ENCODE measurements at places on chromosomes 11 and 22. TPM values are rescaled to one million over a fixed set of nuclear protein-coding genes. Genes with fewer than 3 reads are reported as not detected.
A peak's percentile ranks its signal among the peaks of the same experiment; 100 is the strongest.

The SAA2 gene
- not detected for total RNA-seq

The SLC25A45 gene
- 0.47 TPM for total RNA-seq

The PARVG gene
- total RNA-seq, result not detected

The BTG4 gene
- not detected for total RNA-seq

The VPREB1 gene
- total RNA-seq, result not detected

The UBE2L3 gene
- total RNA-seq, result 51.9 TPM

The CTSD gene
- 38.2 TPM for total RNA-seq

The TBX1 gene
- not detected for total RNA-seq

The NRXN2 gene
- 9.2 TPM for total RNA-seq

GRCh38 chr11:4466871-4467442, 15.5 kb upstream of the OR52K1 start:
- peaks cover 18% of the 10 kb centered on the region for H3K4me1 ChIP-seq
- H3K27me3 ChIP-seq, result no peaks in the 10 kb centered on the region
- H3K36me3 ChIP-seq, result no peaks in the 10 kb centered on the region
- H3K4me3 ChIP-seq, result no peak overlapping the region

DNA sequence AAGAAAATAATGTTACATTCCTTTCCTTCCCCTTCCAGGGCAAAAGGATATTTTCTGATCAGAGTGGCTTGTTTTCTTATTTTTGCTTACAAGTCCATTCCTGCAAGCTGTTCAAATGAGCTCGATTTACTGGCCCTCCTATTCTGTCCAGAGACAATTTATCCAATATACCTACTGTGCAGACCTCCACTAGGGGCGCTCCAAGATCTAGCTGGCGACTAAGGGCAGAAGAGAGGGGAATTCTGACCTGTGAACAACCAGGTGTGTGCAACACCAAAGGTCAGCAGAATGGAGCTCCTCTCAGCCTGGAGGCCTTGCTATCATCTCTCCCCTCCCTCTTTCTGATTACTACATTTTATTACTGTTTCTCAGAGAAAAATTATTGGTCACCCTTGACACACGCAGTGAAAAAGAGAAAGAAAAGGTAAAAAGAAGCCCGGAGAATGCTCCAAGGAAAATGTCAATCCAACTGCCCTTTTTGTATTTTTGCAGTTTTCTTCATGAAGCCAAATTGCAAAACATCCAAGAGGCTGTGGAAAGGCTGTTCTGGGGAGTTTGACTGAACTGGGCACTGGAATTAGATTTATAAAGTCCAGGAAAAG, 3.2 kb downstream of the SEZ6L start:
- no peaks in the 10 kb centered on the region for H3K36me3 ChIP-seq
- no peak overlapping the region for H3K4me3 ChIP-seq
- DNase-seq, result peak; percentile 82
- no peak overlapping the region for H3K27ac ChIP-seq
- H3K4me1 ChIP-seq, result peaks cover 13% of the 10 kb centered on the region
- H3K27me3 ChIP-seq, result peaks cover 94% of the 10 kb centered on the region

DNA sequence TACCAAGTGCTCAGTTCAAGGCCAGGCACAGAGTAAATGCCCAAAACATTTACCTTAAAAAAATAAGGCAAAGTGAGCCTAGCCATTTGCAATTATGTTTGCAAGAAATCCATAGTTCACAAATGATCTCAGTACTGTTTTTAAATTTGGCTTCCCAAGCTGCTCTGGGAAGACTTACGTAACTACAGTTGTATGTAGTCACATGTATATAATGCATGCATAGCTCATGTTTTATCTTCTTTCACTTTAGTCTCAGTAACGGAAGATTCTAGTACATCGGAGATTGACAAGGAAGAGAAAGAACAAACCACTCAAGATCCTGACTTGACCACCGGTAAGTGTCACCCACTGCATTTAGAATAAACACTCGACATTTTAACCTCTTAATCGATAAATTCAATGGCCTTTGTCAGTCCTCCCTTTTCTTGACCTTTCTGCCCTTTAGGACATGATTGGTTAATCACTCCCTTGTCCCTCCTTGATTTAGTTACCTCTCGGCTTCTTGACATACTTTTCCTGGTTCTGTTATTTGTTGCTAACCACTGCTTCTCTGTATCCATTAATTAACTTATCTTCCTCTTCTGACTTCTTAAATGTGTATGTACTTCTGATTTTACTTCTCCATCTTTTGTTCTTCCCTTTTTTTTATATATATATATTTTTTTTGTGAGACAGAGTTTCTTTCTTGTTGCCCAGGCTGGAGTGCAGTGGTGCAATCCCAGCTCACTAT, 18.0 kb upstream of the JHY start:
- no peaks in the 10 kb centered on the region for H3K27me3 ChIP-seq
- H3K36me3 ChIP-seq, result no peaks in the 10 kb centered on the region
- H3K4me3 ChIP-seq, result no peak overlapping the region
- H3K27ac ChIP-seq, result no peak overlapping the region

GRCh38 chr11:19218786-19219460, 17.1 kb upstream of the CSRP3 start:
- H3K27me3 ChIP-seq, result no peaks in the 10 kb centered on the region
- H3K27ac ChIP-seq, result no peak overlapping the region
- no peak for DNase-seq
- H3K36me3 ChIP-seq, result no peaks in the 10 kb centered on the region

GRCh38 chr22:41742918-41743317, 43.6 kb downstream of the MEI1 start:
- no peak overlapping the region for H3K4me3 ChIP-seq
- H3K36me3 ChIP-seq, result no peaks in the 10 kb centered on the region
- H3K4me1 ChIP-seq, result no peaks in the 10 kb centered on the region
- no peak overlapping the region for H3K27ac ChIP-seq

DNA sequence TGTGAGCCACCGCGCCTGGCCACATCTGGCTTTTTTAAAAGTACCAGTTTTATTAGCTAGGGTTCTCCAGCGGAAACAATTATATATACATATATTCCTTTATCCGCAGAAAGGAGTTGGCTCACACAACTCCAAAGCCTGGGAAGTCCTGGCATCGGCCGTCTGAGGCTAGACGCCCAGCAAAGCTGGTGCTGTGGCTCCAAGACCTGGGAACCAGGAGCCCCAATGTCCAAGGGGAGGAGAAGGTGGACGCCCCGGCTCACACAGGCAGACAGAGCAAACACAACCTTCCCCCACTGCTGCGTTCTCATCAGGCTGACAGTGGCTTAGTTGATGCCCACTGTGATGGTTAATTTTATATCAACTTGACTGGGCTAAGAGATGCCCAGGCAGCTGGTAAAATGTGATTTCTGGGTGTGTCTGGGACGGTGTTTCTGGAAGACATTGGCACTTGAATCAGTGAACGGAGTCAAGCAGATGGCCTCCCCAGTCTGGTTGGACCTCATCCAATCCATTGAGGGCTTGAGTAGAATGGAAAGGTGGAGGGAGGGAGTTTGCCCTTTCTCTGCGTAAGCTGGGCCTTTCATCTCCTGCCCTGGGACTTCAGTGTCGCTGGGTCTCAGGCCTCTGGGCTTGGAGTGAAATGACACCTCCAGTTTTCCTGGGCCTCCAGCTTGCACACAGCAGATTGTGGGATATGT, 904.4 kb downstream of the BRD1 start:
- no peaks in the 10 kb centered on the region for H3K4me1 ChIP-seq
- H3K36me3 ChIP-seq, result no peaks in the 10 kb centered on the region
- H3K27me3 ChIP-seq, result no peaks in the 10 kb centered on the region
- no peak overlapping the region for H3K27ac ChIP-seq
- no peak overlapping the region for H3K4me3 ChIP-seq

GRCh38 chr22:20533879-20534265, 26.5 kb downstream of the MED15 start:
- H3K36me3 ChIP-seq, result no peaks in the 10 kb centered on the region
- no peaks in the 10 kb centered on the region for H3K27me3 ChIP-seq
- H3K27ac ChIP-seq, result no peak overlapping the region
- no peak overlapping the region for H3K4me3 ChIP-seq
- H3K4me1 ChIP-seq, result peaks cover 32% of the 10 kb centered on the region

DNA sequence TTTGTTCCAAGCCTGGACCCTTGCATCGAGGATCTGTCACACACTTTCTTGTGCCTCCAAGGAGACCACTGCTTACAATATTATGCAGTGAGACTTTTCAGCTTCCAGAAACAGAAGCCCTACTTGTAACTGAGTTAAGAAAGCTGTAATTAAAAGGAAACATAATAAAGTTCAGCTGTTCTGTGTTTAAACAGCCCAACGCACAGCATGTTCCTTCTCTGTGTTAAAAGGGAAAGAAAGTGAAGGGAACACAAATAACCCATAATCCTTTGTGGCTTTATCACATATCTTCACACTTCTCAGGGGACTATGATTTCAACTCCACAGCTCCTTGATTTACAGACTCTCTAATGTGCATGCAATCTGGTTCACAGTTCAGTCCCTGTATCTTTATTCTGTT, 200.3 kb upstream of the MTNR1B start:
- peaks cover 17% of the 10 kb centered on the region for H3K4me1 ChIP-seq
- no peak for DNase-seq
- H3K4me3 ChIP-seq, result no peak overlapping the region
- no peak overlapping the region for H3K27ac ChIP-seq

DNA sequence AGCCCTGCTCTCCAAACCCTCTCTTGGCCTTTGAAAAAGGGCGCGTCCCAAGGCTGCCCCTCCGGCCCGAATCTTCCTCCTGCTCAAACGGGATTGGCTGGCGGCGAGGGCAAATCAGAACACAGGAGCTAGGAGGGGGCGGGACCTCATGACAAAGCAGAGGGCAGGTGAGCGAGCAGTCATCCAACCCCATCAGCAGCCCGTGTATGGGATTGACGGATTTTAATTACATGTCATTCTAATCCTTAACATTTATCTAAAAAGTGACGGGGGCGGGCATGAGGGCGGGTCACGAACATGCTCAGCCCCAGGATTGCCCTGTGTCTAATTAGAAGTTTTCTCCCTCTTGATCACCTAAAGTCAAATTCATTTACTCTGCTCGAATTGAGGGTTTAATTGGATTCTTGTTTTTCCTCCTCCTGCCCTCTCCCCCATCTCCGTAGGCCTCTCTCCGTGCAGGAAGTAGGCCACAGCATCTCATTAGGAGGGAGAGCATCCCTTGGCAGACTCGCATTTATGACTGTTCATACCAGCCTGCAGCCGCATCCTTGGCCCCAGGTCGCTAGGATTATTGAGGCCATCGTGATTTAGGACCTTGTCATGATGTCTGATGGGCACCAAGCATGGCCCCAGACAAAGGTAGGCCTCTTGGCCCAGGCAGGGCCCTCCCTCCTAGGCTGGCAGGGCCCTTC, 147.1 kb downstream of the CHST1 start:
- peaks cover 12% of the 10 kb centered on the region for H3K4me1 ChIP-seq
- H3K27ac ChIP-seq, result no peak overlapping the region
- H3K36me3 ChIP-seq, result no peaks in the 10 kb centered on the region
- peak; percentile 74 for DNase-seq

DNA sequence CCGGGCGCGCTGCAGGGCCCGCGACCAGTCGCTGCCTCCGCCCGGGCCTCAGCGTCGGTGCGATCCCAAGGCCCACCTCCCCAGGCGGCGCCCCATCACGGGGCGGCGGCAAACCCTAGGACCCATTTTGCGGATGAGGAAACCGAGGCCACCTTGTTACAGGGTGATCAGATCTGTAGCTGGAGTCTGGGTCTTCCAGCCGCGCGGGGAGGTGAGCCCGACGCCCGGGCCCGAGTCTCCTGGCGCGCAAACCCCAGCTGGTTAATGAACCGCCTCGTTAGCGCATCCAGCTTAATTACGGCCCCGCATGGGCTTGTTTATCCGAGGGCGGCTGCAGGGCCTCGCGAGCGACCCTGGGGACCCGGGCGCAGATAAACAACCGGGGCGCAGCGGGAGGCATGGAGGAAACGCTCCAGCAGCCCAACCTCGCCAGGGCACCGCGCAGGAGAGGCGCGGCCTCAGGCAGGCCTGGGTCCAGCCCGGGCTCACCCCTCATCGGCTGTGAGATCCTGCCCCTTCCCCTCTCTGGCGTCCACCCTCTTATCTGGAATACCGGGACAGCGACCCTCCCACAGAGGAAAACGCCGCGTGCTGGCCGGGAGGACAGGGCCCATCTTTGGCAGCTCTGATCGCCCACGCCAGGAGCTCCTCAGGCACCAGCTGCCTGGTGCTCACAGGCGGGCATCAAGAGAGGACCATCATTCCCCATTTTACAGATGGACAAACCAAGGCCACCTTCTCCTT, 14.7 kb downstream of the OTUB1 start:
- H3K27me3 ChIP-seq, result peaks cover 50% of the 10 kb centered on the region
- H3K4me3 ChIP-seq, result peak overlapping the region; percentile 55
- DNase-seq, result peak; percentile 38
- no peaks in the 10 kb centered on the region for H3K36me3 ChIP-seq
- no peak overlapping the region for H3K27ac ChIP-seq

DNA sequence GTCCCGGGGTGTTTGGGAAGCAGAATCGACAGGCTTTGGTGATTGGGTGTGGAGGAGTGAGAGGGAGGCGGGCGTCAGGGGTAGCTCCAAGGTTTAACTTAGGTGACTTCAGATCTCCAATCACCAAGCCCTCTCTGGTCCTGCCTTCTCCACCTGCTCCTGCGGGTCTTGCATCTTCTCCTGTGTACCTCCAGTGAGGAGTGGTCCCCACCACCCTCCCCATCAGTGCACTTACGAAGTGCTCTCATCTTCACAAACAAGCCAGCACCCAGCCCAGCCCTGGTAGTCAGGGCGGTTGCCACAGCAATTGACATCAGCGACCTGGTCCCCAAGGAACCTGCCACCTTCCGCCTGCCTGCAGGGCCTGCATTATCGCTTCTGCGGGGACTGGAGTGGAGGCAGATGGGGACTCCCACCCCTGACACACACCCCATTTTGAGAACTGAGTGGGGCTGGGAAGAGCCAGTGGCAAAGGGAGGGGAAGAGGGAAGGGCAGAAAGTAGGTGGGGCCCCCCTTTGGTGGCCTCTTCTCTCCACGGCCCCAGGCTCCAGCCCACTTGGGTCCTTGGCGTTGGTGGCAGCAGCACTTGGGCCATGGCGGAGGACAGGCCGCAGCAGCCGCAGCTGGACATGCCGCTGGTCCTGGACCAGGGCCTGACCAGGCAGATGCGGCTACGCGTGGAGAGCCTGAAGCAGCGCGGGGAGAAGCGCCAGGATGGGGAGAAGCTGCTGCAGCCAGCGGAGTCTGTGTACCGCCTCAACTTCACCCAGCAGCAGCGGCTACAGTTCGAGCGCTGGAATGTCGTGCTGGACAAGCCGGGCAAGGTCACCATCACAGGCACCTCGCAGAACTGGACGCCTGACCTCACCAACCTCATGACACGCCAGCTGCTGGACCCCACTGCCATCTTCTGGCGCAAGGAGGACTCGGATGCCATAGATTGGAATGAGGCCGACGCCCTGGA, at the start of gene OMP:
Gene OMP, plus strand, starts transcription at position 595 of the 965 bp plus-strand sequence. Its CDS starts 0 bp downstream, at position 595.
- no peak within 1 kb of the TSS for H3K27ac ChIP-seq
- no peak within 1 kb of the TSS for H3K4me3 ChIP-seq
- no peaks in the 10 kb centered on the region for H3K27me3 ChIP-seq
- DNase-seq, result no peak
